Activated gamma-delta T cell treated with anti-CD3 and anti-CD28 coated beads, Interleukin-2, amount 50 U/mL, for 16 hours (primary cell): ENCODE measurements at places on chromosomes 12 and 14.

- DNase-seq, result no peak
Observed at GRCh38 chr14:70916799-70917198, 9.5 kb downstream of the PCNX1 start.

DNA sequence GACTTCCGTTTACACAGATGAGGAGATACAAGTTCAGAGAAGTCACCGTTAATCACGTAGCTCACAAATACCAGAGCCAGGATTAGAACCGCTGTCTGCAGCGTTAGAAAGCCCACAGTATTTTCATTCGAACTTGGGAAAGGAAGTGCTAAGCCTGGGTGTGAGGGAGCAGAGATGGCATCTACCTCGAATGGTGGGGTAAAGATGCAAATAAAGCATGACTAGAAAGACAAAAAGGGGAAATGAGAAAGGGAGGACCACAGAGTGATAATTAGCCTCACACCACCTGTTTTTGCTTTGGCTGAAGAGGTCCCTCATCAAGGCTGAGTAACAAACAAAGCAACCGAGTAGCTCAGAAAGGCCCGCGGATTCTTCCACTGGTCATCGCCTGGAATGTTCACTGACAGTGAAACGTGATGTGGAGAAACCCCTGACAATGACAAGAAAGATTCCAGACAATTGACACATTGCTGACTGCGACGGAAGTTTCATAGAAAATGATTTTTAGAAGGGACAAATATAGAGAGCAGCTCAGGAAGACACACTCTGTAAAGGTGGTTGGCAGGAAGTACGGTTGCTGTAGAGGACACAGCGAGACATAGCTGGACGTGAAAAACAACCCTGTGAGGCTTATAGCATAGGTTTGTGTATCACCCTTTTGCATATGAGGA lies 31.5 kb upstream of the BHLHE41 start:
- DNase-seq, result no peak

GRCh38 chr12:93819050-93819491 lies 141.9 kb downstream of the CRADD start:
- no peak for DNase-seq

GRCh38 chr12:64081008-64081404 lies 141.1 kb downstream of the KICS2 start:
- no peak for DNase-seq

GRCh38 chr14:20331053-20331613 lies 1.9 kb downstream of the CCNB1IP1 start:
- DNase-seq, result no peak

DNA sequence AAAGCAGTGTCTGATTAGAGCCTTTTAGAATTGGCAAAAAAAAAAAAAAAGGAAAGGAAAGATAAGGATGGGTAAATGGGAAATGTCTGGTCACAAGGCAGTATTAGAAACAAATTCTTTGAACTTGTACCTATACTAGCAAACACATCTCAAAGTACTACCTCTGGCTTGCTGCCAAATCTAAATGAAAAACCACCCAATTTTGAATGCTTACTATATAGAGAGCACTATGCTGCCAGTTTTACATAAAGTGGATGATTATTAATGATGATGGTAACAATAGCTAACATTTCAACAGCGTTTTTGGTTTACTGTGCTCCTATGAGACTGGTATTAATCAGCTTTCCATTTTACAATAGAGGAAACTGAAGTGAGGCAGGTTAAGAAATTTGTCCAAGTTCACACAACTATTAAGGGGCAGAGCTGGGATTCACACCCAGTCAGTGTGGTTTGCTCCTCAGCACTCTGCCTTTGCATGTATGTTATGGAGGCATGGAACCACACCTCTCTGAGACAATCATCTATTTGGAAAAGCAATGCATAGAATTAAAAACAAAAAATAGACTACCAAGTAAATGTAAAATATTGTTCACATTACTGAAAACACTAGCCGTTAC lies 34.2 kb downstream of the ATP2B1 start:
- no peak for DNase-seq

DNA sequence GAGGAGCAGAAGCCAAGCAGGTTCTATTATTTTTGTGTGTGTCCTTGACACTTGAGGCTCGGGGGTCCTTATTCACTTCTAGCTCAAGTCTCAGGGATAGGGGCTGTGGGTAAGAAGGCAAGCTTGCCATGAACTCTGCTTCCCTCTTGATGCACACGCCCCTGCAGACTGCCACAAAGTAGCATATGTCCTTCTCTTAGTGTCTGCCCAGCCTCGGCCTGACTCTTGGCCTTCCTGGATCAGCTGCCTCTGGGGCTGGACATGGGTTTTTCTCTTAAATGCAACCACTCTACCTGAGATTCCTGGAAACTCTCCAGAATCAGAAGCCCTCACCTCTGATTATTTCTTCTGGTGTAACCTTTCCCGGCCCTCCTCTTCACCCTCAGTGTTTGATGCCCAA lies 28.2 kb upstream of the PEX5 start:
- no peak for DNase-seq

DNA sequence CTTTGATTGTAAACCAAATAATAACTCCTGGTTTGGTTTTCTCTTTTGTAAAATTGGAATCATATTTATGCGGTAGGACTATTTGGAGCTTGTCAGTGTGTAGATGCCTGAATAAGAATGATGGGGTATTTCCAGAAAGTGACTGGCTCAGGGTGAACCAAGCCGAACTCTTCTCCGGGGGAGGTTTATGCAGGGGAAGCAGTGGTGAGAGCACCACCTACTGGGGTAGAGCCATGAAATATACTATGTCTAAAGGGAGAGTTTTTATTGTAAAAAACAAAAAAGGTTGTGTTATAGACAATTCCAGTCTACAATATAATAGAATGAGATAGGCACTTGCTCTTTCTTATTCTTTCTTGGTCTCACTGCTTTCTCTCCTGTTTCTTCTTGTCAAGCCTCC lies 222.9 kb upstream of the SLC16A7 start:
- no peak for DNase-seq

- DNase-seq, result no peak
Observed at GRCh38 chr12:92676710-92677109, 26.1 kb upstream of the PLEKHG7 start.

GRCh38 chr12:52010152-52010622 lies 3.4 kb downstream of the TAMALIN start:
- no peak for DNase-seq

DNA sequence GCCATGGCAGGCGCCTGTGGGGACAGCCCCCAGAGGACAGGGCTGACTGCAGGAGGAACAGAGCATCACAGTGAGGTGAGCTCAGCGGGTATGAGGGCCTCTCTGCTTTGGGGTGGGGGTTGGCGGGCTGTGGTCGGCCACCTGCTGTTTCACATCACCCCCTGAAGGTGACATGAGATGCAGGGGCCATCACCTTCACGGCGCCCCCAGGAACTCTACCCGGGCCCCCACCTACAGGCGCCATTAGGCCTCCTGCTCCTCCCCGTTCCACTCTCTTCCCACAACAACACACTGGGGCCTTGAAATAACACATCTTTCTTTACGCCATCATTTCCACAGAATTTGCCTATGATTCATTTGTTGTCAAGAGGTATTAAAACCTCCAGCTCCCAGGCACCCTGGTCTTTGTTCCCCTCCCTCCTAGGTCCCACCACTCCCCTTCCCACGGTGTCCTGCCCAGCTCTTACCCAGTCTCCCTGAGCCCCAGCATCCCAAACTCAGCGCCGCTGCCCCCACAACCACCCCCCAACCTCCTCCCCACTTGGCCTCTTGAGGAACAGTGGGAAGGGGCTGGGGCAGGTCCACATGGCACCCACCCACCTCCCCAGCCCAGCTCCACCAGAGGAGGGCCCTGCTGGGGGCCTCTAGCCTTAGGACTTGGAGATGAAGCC lies 12.7 kb upstream of the HDAC7 start:
- peak; percentile 44 for DNase-seq
